ENCODE measurements at places on chromosomes 6 and 20. TPM values are rescaled to one million over a fixed set of nuclear protein-coding genes. Genes with fewer than 3 reads are reported as not detected.

DNA sequence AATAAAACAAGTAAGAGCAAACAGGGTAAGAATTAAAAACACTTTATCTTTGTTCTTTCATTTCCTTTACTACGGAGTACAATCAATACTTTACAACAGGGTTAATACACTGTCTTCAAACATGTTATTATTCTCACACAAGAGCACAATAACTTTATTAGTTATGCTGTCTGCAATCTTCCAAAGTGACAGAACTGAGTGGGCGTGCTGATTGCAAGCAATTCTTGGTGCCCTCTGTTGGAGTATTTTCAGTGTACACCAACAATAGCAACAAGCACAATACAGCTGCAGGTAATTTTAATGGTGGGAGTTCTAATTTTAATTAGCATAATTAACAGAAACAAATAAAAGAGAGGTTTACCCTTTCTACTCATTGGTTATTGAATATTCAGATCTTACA lies 33.9 kb upstream of the PTPRK start:
- DNase-seq = no peak

The HLA-G gene
- not detected for total RNA-seq

DNA sequence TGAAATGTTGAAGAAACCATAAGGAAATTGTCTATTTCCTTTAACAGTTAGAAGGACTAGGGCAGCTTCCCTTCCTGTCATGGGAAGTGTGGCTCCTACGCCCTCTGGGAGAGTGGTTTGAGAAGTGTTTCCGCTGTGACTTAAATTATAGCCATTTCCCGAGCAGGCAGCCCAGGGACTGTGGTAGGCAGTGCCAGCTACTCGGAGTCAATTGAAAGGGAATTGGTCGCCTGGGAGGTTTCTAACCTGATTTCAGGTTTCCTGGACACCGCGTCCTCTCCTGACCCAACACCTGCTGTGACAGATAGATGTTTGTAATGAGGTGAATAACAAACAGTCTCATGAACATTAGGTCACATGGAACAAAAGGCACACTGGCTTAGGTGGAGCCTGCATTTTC lies 256.1 kb upstream of the PLCB4 start:
- peak; percentile 31 for DNase-seq

- DNase-seq = no peak
Observed at GRCh38 chr6:47789553-47789952, 7.7 kb downstream of the OPN5 start.

DNA sequence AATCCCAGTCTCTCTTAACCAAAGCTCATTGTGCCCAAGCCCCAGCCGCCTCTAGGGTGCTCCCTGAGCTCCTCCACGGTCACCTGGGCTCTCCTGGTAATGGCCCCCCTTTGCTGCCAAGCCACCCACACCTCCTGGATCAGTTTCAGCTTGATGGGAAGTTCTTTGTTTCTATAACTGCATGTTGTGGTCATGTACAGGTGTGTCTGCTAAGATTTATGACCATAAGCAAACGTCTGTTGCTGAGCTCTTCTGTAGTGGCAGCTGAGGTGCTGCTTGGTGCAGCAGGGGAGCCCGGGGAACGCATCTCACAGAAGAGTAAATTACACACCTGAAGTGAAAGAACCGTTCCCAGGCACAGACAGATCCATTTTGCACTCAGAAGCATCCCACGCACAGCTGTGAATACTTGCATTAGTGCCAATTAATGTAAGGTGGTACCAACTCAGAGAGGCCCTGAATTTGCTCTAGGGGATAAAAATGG lies 194.6 kb upstream of the ARID1B start:
- DNase-seq = peak; percentile 62

DNA sequence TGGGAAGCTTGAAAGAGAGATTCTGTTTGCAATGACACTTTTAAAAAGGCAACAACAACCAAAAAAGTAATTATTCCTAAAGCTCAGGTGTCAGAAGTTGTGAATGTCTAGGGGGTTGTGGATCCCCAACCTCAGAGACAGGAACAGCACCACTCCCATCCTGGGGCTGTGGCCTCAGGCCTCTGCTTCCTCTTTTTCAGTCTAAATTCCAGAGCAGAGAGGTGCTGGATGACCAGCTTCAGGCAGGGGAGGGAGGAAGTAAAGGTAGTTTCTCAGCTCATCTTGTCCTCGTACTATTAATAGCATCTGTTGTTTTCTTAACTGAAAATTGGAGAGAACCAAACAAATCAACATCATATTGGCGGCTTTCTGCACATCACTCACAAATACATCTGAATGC lies 8.3 kb downstream of the NT5E start:
- DNase-seq = no peak

GRCh38 chr20:33317424-33318095 lies 34.5 kb downstream of the BPIFB1 start:
- DNase-seq = no peak

- no peak for DNase-seq
Observed at GRCh38 chr6:99091985-99092384, 144.2 kb upstream of the FBXL4 start.

The XKR7 gene
- total RNA-seq = not detected

DNA sequence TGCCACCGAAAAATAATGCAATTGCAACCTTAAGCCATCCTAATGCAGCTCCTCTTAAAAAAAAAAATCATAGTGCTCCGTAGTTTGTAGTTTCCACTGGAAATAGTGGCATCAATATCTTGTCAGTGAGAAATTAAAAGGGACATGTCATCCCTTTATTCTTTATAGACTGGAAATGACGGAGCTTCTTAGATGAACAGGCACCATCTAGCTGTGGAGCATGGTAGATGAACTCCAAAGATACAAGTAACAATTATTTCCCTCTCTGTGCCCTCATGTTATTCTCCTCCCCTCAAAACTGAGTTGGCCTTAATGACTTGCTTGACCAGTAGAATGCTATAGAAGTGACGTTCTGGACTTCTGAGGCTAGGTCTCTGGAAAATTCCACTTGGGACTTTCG lies 268.1 kb upstream of the SPTLC3 start:
- no peak for DNase-seq

- DNase-seq = no peak
Observed at GRCh38 chr6:44651604-44652003, 264.1 kb downstream of the CDC5L start.

The GSTA2 gene
- 2.9 TPM for total RNA-seq

- peak; percentile 32 for DNase-seq
Observed at GRCh38 chr6:48765352-48765961, 654.5 kb upstream of the PTCHD4 start.

DNA sequence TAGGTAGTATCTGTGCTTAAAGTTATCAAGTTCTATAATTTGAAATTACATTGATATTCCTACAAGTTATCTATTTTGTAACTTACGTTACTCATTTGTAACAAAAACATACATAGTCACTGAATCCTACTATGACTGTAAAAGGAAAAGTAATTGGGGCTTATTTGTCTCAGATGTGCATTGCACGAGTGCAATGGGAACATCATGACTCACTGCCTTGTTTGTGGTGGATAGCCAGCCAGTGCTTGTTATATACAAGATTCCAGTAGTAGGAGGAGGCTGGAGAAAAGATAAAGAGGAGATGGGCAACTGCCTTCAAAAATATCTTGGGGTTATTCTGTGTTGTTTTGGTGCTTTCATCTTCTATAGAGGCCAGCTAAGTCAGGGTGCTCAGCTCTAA lies 164.1 kb downstream of the RNF144B start:
- no peak for DNase-seq

GRCh38 chr6:167116109-167116837 lies 6.6 kb upstream of the CCR6 start:
- DNase-seq = peak; percentile 79

The LY6G6F gene
- not detected for total RNA-seq

DNA sequence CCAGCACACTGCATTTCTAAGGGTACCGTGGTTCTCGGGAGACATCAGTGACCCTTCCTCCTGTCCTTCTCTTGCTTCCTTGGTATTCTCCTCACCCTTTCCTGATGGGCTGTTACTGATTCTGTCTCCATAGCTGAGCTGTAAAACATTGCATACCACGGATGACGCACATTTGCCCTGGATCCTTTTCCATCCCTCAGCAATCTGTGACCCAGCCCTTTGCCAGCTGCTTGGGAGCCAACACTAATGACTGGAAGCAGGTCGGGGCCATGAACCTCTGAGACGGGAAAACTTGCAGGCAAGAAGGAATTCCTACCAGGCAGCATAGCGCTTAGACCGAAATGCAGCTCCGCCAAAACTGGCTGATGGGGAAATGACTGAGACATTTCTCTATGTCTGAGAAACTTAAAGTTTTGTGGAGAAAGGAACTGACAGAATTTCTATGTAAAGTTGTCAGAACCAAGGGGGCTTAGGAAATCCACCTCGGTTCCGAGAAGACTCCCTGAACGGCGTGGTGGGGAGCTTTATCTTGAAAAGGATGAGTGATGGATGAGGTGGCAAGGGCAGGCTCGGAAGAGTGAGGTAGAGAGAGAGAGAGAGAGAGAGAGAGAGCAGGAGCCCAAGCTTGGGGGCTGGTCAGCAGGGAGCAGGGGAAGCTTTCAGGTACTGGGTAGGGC lies 19.2 kb downstream of the TUBB2B start:
- no peak for DNase-seq

GRCh38 chr20:36572701-36573102 lies 695 bp upstream of the TGIF2 start:
- peak; percentile 71 for DNase-seq

- DNase-seq = no peak
Observed at GRCh38 chr6:82197784-82198183, 49.8 kb downstream of the IBTK start.

DNA sequence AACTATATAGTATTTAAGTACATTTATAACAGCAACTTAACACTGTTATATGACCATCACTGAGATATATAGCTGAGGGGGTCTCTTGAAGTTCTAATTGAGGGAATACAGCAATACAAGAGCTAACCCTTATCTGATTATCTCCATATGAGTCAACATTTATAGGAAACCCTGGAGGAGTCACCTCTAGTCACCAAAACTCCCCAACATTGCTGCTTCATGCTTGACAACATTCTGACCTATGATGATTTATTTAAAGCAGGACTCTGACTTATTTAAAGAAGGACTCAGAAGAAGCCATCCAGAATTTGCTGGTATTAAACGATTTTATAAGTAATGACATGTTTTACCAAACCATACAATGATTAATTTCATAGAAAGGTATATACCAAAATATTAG lies 182.6 kb upstream of the NOX3 start:
- no peak for DNase-seq

DNA sequence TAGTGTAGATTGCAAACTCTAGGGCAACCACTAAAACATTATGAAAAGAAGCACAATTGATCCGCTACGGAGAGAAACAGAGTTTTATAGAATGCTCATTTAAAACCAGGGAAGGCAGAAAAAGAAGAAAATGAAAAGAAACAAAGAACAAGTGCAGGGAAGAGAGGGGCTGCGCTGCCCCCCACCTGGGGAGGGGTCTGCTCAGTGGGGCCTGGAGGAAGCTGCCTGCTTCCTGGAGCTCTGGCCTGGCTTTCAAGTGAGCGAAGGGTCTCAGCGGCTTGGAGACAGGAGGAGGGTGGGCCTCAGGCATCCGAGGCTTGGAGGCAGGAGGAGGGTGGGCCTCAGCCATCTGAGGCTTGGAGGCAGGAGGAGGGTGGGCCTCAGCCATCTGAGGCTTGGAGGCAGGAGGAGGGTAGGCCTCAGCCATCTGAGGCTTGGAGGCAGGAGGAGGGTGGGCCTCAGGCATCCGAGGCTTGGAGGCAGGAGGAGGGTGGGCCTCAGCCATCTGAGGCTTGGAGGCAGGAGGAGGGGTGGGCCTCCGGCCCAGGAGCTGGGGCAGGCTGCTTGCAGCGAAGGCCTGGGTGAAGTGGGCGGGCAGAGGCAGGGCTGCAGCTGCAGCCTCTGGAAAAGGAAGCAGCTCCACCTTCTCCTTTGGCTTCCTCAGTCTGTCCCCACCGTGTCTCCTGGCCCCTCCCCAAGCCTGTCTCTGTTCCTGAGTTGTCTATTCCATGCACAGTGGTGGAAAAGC lies 406.3 kb downstream of the TAF4 start:
- DNase-seq = no peak

The TSHZ2 gene
- 2.9 TPM for total RNA-seq

The ADGB gene
- not detected for total RNA-seq

DNA sequence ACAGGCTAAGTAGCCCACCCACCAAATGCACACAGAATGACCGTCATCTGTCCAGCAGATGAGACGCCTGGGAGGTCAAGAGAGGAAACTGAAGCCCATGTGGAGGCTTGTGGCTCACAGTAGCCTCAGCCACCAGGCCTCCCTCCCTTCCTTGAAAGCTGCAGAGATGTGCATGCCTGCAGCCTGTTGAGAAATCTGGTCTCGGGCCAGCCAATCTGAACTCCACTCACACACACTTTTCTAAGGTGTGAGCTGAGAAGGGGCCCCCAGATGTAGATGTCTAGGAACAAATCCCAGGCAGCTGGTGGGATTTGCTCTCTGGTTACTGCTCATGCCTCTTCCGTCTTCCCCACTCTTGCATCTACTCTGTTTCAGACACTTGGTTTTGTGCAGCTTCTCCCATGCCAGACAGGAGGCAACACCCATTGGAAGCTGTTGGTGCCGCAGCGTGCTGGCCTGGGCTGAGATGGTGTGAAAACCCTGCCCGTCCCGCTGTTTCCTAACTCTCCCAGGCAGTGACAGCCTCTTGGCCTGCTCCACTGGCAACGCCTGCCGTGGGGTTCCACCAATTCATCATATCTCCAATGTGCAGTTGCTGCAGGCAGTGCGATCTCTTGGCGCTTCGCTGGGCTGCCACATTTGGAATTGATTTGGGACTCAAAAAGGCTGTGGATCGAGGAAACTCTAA lies 24.1 kb upstream of the PAX1 start:
- peak; percentile 11 for DNase-seq

DNA sequence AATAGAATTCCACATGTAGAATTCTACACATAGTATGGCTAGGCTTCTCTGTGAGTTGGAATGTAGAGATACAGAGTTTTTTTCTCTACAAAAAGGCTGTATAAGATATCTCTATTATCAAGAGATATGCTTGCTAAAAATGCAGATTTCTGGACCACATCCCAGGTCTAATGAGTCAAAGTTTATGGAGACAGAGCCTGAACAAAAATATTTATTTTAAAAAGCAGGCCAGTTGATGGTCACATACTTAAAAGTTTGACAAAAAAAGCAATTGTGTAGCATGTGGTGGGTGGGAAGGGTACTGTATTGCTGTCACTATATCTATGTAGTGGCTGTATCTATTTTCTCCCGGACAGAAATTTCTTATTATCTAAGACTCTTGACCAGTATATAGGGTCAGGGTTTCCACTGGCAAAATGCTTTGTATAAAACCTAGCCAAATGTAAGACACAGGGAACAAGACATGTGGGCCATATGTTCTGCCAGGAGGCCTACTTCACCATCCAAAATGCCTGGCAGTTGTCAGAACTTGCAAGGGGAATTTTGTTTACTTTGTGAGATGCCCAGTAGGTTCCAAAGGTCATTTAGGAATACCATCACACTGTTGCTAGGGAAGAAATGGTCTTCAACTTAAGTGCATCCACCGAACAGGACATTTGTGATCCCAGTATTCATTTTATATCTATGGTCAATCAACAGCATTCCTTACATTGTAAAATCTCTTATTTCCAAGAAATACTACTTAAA lies 60.6 kb downstream of the SHPRH start:
- no peak for DNase-seq
